ENCODE measurements at places on chromosomes 3 and 15.
A peak's percentile ranks its signal among the peaks of the same experiment; 100 is the strongest.

- DNase-seq: no peak
These were observed 15.4 kb upstream of the FGD5 start for GRCh38 chr3:14803101-14803980.

GRCh38 chr3:100496711-100497261 is 4.4 kb downstream of the TMEM45A start:
- no peak for DNase-seq

DNA sequence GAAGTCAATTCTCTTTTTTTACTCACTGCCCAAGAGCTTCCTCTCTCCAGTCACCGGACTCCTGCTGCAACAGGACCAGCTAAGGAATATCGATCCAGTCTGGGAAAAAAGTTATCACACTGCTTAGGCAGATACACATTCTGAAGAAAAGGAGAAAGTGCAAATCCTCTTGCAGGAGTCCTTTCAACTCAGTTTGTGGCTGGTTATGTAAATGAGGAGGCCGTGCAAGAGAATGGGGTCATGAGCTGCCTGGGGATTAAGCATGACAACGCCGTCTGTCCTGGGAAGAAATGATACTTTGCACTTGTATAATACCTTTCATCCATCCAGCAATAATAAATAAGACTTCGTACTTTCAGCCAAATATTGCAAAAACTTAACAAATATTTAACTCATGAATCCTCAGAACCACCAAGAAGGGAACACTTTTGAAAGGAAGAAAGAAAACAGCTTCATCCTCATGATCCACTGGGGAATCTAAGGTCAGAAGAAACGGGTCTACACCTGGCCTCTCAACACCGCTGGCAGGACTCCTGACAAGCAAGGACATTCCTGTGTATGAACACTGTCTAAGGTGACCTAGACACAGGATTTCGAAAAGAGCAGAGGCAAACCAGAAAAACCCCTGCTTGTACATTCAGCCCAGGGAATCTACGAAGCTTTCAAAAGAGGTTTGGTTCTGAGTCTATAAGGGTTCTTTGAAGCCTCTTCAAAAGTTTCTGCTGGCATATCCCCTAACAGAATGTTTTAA is 13.1 kb upstream of the WWTR1 start:
- no peak for DNase-seq

- no peak for DNase-seq
These were observed 13.7 kb upstream of the CYP11A1 start for GRCh38 chr15:74381190-74381453.

- DNase-seq: no peak
These were observed 163.4 kb upstream of the SEMA6D start for GRCh38 chr15:47553947-47554346.

- DNase-seq: no peak
These were observed 124.2 kb upstream of the ABI3BP start for GRCh38 chr3:101117465-101117864.

DNA sequence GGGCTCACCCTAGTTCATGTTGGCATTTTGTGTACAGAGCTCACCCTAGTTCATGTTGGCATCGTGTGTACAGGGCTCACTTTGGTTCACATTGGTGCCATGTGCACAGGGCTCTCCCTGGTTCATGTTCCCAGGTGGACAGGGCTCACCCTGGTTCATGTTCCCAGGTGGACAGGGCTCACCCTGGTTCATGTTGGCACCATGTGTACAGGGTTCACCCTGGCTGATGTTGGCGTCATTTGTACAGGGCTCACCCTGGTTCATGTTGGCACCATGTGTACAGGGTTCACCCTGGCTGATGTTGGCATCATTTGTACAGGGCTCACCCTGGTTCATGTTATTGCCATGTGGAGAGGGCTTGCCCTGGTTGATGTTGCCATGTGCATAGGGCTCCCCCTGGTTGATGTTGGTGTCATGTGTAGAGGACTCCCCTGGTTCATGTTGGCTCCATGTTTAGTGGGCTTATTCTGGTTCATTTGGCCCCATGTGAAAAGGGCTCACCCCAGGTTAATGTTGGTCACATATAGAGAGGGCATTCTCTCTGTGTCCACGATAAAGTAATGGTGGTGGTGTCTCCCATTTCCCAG is 31.7 kb upstream of the NR2C2 start:
- no peak for DNase-seq

DNA sequence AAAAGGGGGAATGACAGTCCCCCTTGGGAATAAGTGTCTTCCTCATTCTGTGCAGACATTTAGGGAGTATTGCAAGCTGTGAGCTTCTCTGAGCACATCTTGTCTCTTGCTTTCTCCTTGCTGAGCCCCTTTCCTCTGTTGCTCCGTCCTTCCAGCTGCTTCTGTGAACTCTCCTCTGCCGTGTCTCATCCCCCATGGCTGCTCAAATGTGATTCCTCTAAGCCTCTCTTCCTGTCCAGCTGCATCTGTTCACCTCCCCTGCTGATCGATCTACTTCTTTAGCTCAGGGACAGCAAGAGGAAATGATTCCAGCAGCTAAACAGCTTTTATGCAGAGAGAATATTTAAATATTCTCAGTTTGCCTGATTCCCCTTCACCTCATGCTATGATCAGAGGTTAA is 328.0 kb upstream of the DNAJC19 start:
- no peak for DNase-seq

DNA sequence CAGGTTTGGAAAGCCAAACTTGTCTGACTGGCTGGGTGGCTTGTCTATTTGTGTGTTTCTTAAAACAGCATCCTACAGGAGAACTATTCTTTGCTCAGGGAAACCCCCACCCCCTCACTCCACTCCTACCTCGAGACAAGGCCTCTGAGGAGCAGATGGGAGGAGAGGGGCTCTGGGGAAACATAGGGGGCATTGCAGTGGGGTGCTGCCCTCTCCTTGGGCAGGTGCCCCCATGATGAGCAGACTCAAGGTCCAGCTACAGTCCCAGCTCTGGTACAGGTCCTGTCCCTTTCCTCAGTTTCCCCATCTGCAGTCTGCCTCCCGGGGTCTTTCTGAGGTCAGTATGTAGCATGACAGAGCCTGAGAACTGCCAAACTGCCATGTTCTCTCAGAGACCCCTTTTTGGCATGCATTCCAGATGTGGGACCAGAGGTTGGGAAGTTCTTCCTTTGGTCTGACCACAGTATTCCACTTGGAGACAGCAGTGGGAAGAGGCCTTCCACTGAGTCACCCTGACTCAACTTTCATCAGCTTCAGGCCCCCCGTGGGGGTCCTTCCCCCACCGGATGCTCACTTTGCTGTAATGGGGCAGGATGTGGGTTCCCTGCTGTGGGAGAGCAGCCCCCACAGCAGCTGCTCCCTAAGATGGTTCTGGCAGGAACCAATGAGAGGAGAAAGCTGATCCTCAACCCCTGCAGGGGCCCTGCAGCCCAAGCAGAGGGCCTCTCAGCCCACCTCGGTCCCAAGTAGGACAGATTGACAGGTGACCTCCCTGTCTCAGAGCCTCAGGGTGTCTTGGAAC is 32.3 kb upstream of the CYP11A1 start:
- no peak for DNase-seq

DNA sequence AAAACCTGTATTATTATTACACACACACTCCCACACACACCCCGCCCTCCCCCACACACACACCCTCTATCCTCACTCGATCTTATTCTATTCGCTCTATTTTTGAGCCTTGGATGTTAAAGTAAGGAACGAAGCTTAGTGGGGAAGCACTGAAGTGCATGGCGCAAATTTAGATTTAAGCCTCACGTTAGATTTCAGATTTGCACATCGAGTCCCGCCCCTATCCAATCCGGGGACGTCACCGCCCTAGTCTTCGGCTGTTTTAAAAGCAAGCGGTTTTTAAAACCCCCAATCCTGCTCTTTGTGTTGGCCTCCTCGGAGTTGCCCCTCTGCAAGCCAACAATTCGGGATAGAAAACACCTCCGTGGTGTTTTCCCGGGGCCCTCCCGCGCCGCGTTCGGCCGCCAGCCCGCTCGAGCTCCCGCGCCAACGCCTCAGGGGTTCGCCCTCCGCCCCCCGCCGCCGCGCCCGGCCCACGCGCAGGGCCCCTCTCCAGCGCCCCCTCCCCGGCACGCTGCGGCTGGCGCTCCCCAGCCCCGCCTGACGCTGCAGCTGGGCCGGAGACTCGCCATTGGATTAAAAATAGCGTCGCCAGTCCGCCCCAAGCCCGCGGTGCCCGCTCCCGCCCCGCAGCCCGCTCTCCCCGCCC is at the start of gene USP13:
Gene USP13, plus strand, starts transcription at position 594 of the 649 bp plus-strand sequence. CDS start 186 bp downstream, outside the sequence.
- peak; percentile 8 for DNase-seq

GRCh38 chr3:114498539-114499370 is 204.9 kb downstream of the TIGIT start:
- no peak for DNase-seq

DNA sequence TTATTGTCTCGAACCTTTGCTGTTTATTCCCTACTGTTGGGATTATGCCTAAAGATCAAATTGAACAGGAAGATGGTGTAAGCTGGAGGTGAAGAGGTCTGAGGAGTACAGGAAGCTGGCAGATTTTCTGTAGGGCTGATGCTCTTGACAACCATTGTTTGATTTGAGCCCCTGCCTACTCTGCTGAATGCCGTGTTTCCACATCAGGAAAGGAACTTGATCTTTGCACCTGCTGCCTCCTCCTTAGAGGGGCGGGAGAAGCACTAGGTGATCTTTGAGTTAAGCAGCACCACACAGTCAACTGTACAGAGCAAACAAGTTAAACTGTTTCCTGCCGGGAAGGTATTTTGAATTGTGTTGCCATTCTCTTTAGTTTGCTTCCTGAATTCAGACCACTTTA is 364.6 kb upstream of the EPHA6 start:
- DNase-seq: no peak

GRCh38 chr3:39317571-39318169 is 11.8 kb upstream of the CCR8 start:
- DNase-seq: no peak

DNA sequence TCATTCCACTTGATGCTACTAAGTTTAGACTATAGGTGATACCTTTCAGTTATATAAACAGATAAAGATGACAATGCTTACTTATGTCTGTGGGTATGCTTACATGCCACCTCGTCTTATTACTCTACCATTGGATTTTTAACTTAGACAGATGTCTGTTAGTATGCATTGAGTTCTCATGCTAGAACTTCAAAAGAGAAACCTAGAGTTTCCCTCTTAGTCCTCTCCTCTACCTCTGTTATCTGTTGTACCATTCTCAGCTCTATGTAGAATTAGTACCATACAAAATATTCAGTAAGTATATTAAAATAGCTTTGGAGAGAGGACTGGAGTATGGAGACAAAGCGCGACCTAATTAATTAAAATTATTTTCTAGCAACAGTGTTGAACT is 111.3 kb downstream of the BBX start:
- no peak for DNase-seq

GRCh38 chr3:65914032-65914739 is 124.5 kb downstream of the MAGI1 start:
- no peak for DNase-seq

GRCh38 chr3:61947456-61947855 is 386.1 kb downstream of the PTPRG start:
- no peak for DNase-seq

- no peak for DNase-seq
These were observed 12.0 kb upstream of the IQSEC1 start for GRCh38 chr3:13085081-13085845.

DNA sequence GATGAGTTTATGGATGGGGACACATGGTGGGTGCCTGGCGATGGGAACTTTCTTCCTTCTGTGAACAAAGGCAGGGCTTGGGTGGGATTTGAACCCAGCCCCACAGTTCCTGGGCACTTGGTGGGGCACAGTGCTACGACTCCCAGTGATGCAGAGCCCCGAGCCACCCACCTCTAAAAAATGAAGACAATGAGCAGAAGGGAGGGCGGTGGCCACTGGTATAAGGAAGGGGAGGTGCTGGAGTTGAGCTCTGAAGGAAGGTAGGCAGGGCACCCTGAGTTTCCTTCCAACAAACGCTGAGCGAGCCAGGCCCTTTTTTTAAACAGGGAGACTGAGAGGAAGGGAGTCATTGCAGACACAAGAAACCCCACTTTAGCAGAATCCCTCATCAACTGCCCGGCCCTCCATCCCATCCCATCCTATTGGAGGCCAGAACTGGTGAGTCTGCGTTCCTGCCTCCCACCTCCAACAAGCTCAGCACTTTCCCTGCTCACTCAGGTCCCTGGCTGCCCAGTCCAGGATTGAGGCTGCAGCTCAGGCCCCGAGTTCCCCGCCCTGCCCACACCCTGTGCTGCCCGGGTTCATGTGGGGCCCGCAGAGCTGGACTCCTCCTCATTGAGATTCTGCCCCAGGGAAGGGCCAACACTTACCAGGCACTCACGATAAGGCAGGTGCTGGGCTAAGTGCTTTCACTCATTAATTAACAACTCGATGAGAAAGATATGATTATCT is 57.3 kb downstream of the LINGO1 start:
- DNase-seq: no peak

GRCh38 chr3:105351821-105352220 is 14.9 kb upstream of the ALCAM start:
- DNase-seq: no peak

DNA sequence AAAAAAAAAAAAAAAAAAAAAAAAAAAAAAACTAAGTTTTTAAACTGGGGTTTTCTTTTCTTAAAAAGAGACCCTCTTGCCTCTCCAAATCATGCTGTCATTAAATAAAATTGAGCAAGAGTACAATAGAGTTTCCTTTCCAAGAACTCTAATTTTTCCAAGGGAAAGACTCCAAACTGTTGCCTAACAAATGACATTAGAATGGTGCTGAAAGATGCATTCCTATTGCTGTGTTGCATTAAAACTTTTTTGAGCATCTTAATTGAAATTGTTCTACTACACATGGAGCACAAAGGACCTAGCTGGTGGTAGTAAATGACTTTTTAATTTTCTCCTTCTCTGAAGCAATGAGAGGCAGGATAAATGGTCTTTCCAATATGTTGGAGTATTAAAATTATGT is 469.1 kb upstream of the ARHGEF26 start:
- no peak for DNase-seq
